ENCODE measurements at places on chromosomes 16 and 17.
A peak's percentile ranks its signal among the peaks of the same experiment; 100 is the strongest.

- no peak for DNase-seq
Measured at GRCh38 chr16:56411123-56411522, 14.2 kb downstream of the AMFR start.

DNA sequence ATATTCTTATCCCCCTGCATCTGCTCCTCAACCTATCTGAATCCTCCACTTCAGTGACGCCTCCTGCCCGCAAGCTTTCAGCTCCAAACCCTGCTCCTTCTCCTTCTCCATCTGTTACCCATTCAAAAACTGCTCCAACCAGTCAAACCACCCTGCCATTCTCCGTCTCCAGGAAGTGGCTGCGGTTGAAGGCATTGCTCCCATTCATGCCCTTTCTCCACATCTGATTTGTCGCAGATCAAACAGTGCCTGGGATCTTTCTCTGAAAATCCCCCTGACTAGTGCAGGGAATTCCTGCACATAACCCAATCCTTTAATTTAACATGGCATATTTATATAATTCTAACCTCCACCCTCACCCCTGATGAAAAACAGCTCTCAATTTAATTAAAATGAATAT lies 56.3 kb downstream of the SLFN5 start:
- no peak for DNase-seq

- DNase-seq = no peak
Measured at GRCh38 chr17:71099003-71099714, 929.8 kb downstream of the KCNJ2 start.

- no peak for DNase-seq
Measured at GRCh38 chr16:69927056-69927757, 23.9 kb upstream of the CLEC18A start.

DNA sequence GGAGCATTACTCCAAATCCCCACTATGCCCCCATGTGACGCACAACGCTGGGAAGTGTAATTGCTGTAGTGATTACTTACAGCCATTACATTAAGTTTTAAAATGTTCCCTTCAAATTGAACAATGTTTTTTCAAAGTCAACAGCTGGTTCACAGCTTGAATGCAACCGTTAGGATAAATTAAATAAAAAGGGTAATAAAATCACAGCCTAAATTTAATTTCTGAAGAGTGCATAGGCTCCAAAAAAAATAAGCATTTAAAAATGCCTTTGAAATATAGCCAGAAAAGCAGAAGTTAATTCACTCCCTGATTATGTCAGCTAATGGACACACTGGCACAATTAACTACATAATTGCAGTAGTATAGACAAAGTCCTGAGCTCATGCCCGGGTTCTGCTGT lies 50.5 kb upstream of the KDM8 start:
- DNase-seq = no peak

- no peak for DNase-seq
Measured at GRCh38 chr17:17019891-17020456, 22.3 kb upstream of the MPRIP start.

GRCh38 chr16:59759296-59759695 lies 1025.2 kb upstream of the GOT2 start:
- no peak for DNase-seq

GRCh38 chr16:1107141-1107540 lies 11.1 kb upstream of the C1QTNF8 start:
- DNase-seq = no peak

GRCh38 chr17:16584273-16584995 lies 15.4 kb upstream of the ZNF287 start:
- DNase-seq = peak; percentile 92

DNA sequence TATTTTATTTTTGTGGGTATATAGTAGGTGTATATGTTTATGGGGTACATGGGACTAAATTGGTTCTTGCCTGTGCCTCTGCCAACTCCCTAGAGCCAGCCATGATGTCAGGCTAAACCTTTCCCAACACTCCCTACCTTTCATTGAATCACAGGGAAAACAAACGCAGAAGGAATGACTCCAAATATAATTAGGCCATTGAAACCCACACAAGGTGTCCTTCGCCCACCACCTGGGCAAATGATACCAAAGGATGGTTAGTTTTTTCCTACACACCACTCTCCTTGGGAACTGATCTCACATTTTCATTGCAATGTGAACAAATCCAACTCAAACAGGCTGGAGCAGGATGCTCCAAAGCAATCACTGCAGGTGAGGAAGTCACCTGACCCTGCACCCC lies 27.5 kb downstream of the WSB1 start:
- no peak for DNase-seq

DNA sequence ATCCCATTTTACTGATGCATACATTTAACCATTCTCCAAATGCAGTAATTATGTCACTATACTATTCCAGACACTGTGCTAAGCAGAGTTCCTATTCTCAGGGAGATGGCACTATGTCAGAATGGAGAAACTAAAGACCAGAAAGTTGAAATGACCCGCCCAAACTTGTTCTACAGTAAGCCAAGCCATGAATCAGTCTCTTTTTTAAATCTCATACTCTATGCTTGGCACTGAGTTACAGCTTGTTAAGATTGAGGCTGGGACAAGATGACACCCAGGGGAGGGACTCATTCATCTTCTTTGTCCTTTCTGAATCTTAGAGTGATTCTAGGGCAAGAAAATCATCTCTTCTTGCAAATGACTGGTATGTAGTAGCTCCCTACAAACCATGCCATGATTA lies 247.0 kb upstream of the CCL2 start:
- DNase-seq = no peak

GRCh38 chr17:19361944-19362276 lies 613 bp downstream of the B9D1 start:
- DNase-seq = no peak

GRCh38 chr17:49130891-49131290 lies 1.7 kb upstream of the B4GALNT2 start:
- no peak for DNase-seq

- no peak for DNase-seq
Measured at GRCh38 chr17:6953689-6954088, 42.2 kb upstream of the ALOX12 start.

- DNase-seq = no peak
Measured at GRCh38 chr17:48871551-48872351, 20.8 kb upstream of the ATP5MC1 start.

DNA sequence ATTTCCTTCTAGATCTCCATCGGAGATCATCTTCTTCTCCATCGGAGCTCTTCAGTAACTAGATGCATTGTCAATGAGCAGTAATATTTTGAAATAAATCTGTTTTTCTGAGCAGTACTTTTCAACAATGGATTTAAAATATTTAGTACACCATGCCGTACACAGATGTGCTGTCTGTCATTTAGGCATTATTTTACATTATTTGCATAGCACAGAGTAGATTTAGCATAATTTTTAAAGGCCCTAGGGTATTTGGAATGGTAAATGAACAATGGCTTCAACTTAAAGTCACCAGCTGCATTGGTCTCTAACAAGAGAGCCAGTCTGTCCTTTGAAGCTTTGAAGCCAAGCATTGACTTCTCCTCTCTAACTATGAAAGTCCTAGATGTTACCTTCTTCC lies 95.4 kb upstream of the ANKFN1 start:
- DNase-seq = no peak

GRCh38 chr16:67535201-67535600 lies 6.6 kb downstream of the RIPOR1 start:
- no peak for DNase-seq

- DNase-seq = no peak
Measured at GRCh38 chr17:2985318-2985717, 78.1 kb downstream of the OR1D5 start.

GRCh38 chr16:79278506-79278905 lies 322.0 kb downstream of the MAF start:
- peak; percentile 53 for DNase-seq

GRCh38 chr16:4936991-4937781 lies at the start of gene PPL:
Gene PPL (minus strand): TSS chr16:4937148. CDS start chr16:4937045, 103 bp downstream.
- DNase-seq = no peak

GRCh38 chr16:78375055-78375679 lies 275.7 kb downstream of the WWOX start:
- DNase-seq = no peak

GRCh38 chr16:6947291-6947690 lies 385.4 kb upstream of the RBFOX1 start:
- DNase-seq = no peak

DNA sequence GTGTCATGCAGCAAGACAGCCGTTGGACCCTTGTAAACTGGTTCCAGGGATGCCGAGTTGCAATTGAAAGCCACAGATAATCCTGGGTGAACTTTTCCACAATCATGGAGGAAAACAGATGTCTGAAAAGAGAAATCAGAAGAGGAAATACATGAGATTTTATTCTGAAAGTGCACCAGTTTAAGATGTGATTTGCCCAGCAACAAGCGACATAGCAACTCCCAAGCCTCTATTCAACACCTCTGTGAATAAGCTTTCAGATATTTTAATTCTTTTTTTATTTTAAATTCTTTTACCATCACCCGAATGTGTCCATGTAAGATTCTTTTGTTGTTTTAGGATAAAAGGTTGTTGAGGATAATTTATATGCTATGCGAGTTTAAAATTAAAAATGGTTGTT lies 46.0 kb downstream of the PKD1L3 start:
- no peak for DNase-seq

DNA sequence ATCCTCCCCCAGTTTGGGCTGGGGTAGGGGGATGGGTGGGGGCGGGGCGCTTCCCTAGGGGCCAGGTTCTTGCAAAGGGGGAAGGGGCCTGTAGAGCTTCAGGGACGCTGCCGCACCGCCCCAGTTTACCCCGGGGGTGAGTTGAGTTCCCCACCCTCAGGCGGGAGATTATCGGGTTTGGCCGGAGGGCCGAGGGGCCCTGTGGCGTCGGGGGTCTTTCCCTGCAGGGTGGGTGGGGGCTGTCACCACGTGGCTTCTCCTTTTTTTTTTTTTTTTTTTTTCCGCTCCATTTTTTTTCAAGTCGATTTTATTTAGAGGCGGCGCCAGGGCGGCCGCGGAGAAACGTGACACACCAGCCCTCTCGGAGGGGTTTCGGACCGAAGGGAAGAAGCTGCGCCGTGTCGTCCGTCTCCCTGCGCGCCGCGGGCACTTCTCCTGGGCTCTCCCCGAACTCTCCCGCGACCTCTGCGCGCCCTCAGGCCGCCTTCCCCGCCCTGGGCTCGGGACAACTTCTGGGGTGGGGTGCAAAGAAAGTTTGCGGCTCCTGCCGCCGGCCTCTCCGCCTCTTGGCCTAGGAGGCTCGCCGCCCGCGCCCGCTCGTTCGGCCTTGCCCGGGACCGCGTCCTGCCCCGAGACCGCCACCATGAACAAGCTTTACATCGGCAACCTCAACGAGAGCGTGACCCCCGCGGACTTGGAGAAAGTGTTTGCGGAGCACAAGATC lies at the start of gene IGF2BP1:
TSS of gene IGF2BP1 (plus strand) at position 283 of the 724 bp plus-strand sequence. CDS start at position 644, 361 bp downstream.
- DNase-seq = no peak

DNA sequence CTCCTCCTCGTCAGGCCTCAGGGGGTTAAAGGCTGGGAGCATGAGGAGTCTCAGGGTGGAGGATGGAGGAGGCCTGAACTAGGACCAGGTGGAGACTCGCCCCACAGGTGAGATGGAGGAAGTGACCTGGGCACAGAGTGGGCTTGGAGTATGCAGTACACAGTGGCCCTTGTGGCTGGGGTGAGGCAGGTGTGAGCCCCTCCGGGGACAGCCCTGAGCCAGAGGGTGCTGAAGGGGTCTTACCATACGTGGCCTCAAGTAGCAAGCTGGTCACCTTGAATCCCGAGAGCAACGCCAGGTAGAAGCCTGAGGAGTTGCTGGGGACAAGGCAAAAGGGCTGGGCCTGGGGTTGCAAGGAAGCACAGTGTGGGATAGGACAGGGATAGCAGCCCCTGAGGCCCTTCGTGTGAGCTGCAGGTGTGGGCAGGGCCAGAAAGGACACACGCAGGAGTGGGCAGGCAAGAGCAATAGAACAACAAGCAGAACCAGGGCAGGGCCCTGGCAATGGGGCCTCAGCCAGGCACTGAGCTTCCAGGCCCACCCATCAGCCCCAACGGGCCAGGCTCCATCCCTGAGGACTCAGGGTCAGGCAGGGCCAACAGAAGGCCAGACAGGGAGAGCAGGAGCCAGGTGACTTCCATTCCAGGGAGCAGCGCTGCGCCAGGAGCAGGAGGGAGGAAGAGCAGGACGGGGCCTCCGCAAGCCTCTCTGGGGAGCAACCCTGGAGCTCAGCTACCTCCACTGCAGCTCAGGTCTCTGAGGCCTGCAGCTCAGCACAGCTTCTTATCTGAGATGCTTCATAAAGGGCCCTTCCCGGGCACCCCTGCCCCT lies 64.2 kb upstream of the TNRC6C start:
- no peak for DNase-seq

GRCh38 chr16:49799172-49799571 lies 56.7 kb downstream of the ZNF423 start:
- DNase-seq = no peak

DNA sequence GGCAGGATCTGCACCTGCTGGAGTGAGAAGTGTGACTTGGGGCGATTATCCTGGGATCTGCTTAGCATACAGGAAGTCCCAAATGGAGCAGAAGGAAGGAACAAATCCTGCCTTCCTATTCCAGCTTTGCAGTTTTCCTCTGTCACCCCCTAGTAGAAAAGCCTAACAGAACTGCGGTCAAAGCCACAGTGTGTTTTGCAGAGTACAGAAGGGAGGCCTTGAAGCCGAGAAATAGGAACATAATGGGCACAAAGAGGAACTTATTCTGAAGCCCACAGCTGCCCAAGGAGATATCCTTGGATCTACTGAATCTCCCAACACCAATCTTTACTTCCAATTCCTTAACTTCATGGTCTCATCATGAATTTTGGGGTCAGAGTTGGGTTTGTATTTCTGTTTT lies 8.5 kb downstream of the KRTAP1-5 start:
- no peak for DNase-seq

DNA sequence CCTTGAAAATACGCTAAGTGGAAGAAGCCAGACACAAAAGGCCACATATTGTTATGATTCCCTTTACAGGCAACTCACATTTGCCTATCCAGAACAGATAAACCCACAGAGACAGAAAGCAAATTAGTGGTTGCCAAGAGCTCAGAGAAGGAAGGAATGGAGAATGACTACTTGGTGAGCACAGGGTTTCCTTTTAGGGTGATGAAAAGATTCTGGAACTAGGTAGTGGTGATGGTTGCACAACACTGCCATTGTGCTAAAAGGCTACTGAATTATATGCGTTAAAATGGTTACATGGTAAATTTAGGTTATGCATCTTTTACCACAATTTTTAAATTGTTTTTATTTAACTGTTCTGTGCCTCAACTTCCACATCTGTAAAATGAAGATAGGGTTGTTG lies 4.4 kb downstream of the COPRS start:
- no peak for DNase-seq

GRCh38 chr17:57679906-57680695 lies 65.0 kb downstream of the CCDC182 start:
- DNase-seq = no peak

DNA sequence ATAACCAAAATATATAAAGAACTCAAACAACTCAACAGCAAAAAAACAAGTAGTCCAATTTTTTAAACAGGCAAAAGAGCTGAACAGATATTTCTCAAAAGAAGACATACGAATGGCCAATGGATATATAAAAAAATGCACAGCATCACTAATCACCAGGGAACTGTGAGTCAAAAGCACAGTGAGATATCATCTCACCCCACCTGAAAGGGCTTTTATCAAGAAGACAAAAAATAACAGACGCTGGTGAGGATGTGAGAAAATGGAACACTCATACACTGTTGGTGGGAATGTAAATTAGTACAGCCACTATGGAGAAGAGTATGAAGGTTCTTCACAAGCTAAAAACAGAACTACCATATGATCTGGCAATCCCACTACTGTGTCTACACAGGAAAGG lies 7.4 kb downstream of the XYLT1 start:
- no peak for DNase-seq

All from CD4-positive, alpha-beta T cell treated with Interferon gamma for 1 hour (primary cell).